Karpas-422 (cell line): ENCODE measurements at places on chromosomes 13 and 19. TPM values are rescaled to one million over a fixed set of nuclear protein-coding genes. Genes with fewer than 3 reads are reported as not detected.

TMEM91 gene
- 1.3 and 4.9 TPM in 2 replicates for total RNA-seq

DNA sequence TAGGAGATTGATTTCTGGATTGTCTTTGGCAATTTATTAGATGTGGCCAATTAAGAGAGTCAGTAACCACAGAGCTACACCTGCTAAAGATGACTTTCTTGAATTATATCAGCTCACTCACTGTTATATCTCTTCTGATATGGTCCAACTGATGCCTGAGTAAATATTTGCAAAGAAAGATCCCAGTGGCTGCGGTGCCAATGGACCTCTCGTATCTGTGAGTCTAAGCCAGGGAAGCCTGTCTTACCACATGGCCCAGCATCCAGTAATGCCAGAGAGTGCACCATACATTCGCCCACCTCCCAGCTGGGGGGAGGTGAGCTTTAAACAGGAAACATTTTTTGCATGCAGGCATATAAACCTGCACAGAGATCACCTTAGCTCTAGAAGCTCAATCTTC lies 82.7 kb upstream of the SLC15A1 start:
- DNase-seq = no peak

DNA sequence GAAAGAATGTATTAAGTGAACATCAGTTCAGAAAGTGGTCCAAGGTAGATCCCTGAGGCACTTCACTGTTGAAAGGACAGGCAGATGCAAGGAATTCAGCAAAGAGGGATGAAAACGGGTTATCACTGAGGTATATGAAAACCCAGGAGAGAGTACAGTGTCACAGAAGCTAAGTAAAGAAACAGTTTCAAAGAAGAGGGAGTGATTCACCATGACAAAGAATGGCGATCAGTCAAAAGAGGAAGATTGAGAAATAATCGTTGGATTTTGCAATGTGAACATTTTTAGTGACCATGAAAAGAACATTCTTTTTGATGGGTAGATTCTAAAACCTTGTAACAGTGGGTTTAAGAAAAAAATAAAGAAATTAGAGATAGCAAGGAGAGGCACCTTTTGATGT lies 99.3 kb downstream of the EPSTI1 start:
- DNase-seq = no peak

LAIR1 gene
- total RNA-seq = 0.15 and 0.61 TPM in 2 replicates

ZNF304 gene
- 6.9 and 10.0 TPM in 2 replicates for total RNA-seq

DNA sequence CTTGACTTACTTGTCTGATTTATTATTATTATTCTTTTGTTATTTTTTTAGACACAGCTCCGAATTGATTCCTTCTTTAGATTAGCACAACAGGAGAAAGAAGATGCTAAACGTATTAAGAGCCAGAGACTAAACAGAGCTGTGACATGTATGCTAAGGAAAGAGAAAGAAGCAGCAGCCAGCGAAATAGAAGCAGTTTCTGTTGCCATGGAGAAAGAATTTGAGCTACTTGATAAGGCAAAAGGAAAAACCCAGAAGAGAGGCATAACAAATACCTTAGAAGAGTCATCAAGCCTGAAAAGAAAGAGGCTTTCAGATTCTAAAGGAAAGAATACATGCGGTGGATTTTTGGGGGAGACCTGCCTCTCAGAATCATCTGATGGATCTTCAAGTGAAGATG lies 29.4 kb downstream of the ERCC5 start:
- DNase-seq = no peak

TEAD2 gene
- total RNA-seq = 2.9 and 5.5 TPM in 2 replicates

DNA sequence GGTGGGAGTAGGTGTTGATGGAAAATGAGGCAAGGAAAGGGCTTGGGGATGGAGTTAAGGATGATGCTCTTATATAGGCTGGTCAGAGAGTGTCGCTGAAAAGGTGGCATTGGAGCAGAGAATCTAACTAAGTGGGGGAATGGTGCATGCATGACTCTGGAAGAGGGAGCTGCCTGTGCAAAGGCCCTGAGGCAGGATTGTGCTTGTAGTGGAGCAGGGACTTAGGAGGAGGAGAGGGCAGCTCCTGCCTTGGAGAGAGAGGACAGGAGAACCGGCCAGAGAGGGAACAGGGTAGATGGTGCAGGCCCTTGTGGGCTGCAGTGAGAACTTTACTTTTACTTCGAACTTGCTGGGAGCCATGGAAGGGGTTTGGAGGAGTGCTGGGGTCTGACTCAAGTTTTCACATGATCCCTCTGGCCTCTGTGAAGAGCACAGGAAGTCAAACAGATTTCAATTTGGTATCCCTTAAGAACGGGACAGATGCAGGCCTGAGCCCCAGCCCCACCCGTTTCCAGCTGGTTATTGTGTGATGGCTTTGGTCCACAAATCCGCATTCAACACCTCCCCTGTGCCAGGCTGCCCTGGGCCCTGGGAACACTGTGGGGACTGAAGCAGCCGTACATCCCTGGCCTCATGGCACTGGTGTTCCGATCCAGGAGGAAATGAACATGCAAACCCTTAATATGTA lies 7.0 kb downstream of the AP2A1 start:
- no peak for DNase-seq

PRR22 gene
- 0.29 TPM in 1 of 2 replicates, not detected in the other for total RNA-seq

- no peak for DNase-seq
Observed at GRCh38 chr19:42152910-42153671, 20.8 kb upstream of the POU2F2 start.

NALCN gene
- total RNA-seq = 0.04 TPM in 1 of 2 replicates, not detected in the other
